Left lobe of liver (tissue), 2 donors: ENCODE measurements at places on chromosomes 13 and 19.

DNA sequence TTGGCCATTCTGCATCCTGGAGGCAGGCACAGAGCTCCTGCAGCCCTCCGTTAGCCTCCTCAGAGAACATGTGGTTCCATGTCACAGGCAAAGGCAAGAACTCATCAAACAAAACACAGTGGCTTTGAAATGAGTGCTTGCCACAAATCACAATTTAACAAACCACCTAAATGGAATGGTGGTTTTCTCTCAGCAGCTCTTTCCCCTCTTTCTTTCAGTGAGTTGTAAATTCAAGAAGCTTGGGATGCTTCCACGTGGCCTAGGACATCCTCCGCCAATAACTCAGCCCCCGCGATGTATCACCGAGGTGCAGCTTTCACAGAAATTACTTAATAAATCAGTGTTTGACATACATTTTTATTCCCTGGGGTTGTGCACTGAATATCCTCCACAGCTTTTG, 65.4 kb upstream of the RFC3 start:
- DNase-seq = no peak

- no peak for DNase-seq
These were observed 7.6 kb downstream of the SIRT2 start for GRCh38 chr19:38891771-38892170.

DNA sequence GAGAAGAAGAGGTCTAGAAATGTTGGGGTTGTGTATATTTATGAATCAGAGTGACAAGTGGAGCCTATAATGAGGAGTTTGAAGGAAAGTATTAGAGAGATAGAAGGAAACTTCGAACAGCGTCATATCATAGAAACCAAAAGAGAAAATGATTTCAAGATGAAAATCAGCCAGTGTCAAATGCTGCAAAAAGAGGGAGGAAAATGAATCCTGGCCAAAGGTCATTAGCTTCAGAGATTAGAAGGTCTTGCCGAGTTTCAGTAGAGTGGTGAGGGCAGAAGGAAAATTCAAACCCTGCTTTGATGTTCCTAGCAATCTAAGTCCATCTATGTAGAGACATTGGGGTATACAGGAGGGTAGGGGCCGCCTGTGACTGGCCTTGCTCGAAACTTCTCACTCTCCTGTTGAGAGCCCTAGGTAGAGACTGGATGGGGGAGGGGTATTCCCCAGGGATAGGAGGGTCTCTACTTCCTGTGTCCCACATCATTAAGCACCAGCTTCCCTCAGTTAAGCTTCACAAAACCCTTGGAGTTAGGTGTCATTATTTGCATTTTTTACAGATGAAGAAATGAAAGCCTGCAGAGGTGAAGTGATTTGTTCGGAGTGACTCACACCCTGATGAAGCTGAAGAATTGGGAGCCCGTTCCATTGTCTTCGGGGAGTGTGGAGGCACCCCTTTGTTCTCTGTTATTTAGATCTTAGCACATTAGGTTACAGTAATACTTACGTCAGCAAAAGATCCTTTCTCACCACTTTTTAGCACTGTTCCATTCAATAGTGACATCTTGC, 62.8 kb downstream of the FGF9 start:
- DNase-seq = no peak

- DNase-seq = no peak
These were observed 58.3 kb upstream of the MEDAG start for GRCh38 chr13:30847650-30848307.

DNA sequence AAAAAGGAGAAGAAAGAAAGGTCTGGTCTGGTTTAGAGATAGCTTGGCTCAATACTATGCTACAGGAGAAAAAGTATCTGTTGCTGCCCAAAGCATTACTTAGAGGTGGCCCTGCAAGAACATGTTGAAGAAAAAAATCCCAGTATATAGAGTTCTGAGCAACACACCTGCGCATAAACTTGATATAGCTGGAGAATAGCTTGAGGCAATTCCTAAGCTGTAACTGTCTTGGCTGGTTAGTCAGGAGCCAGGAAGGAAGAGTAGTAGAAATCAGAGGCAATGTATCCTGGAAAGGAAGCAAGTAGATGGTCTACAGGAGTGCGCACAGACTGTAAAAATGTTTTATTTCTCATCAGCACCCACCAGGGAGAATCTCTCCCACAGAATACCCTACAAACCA, 209.7 kb downstream of the SLITRK1 start:
- no peak for DNase-seq

DNA sequence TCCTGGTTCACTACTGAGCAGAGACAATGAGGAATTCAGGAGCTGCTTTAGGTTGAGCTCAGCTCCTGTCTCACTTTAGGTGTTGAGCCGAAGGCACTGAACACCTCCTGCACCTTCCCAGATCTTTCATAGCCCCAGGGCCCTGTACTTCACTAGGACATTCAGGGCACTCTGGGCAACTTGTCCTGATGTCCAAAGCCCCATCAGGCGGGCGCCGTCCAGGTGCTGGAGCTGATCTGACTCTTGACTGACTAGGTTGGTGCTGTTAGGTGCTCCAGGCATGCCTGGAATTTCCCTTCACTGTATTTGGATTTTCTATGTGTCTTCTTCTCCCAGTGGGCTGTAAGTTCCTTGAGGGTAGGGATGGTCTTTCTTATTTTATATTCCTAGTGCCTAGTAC, 48.4 kb upstream of the CNMD start:
- no peak for DNase-seq

- DNase-seq = no peak
These were observed 137.3 kb upstream of the PCDH9 start for GRCh38 chr13:67367399-67367798.

DNA sequence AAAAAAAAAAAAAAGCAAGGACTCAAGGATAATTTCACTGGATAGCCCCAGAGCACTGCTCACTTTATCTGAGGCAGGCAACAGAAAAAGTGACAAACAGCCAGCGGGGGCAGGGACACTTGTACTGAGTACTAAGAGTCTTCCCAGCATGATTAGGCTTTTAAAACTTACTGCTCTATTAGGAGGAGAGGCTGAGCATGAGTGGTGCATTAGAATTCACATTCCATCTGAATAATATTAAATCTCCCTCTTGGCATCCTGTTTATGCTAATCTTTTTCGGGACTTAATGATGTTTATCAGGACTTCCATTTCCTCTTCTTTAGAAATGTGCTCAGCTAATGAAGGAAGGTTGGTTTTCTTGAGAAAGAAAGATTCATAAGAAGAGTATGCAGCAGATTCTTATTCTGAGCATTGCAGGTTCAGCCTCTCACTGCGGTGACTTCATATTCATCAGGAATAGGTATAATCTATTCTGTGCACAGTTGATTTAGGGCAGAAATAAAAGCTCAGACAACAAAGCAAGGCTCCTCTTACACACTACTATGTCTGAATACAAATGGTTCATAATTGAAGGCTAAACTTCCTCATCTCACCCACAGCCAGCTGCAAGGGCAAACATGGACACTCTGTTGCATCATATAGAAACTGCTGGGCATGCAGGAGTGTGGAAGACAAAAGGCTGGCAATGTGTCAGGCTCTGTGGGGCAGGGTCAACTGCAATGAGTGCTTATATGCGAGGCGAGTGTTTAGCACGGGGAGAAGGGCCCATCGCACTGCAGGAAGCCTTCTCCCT, 107.0 kb downstream of the KL start:
- no peak for DNase-seq

DNA sequence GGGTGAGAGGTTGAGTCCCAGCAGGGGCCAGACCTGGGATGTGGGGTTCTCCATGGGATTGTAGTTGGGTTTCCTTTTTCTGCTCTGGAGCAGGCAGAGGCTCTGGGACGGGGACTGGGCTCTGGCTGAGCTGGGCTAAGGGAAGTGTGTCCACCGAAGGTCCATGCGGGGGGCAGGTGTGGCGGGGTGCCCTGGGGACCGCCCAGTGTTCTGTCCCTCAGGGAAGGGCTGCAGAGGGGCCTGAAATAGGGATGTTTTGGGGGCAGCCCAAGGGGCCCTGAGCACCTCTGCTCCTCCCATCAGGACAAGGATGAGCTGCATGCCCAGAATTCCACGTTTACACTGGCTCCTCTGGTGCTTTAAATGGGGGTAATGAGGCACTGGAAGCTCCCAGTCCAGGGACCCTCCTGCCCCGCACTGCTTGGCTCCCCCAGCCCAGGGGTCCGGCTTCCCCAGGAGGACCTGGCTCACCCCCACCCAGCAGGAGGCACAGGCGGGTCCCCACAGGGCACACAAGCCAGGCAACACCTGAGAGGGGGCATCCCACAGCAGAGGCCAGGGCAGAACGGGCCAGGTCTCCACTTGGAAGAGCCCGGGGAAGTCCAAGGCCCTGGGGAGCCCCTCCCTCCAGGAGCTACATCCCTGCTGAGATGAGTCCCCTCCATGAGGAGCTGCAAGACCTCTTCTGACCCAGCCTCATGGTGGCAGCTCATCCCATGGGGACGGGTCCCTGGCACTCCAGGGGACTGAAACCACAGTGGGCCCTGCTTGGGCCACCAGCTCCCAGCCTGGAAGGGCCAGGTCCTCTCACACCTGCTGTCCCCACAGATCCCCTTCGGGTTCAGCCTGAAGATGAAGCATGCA, 14.7 kb upstream of the ZNF14 start:
- DNase-seq = no peak

DNA sequence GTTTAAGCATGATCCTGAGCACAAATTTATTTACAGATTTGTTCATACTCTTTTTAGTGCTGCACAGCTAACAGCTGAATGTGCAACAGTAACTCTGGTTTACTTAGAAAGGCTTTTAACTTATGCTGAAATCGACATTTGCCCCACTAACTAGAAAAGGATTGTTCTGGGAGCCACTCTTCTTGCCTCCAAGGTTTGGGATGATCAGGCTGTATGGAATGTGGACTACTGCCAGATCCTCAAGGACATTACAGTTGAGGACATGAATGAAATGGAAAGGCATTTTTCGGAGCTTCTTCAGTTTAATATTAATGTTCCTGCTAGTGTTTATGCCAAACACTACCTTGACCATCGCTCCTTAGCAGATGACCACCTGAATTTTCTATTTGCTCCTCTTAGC, 16.0 kb downstream of the ZNF100 start:
- no peak for DNase-seq

GRCh38 chr19:1632462-1633268, 19.8 kb downstream of the TCF3 start:
- DNase-seq = no peak

- DNase-seq = no peak
These were observed 299.0 kb downstream of the KLF12 start for GRCh38 chr13:73835138-73835721.

DNA sequence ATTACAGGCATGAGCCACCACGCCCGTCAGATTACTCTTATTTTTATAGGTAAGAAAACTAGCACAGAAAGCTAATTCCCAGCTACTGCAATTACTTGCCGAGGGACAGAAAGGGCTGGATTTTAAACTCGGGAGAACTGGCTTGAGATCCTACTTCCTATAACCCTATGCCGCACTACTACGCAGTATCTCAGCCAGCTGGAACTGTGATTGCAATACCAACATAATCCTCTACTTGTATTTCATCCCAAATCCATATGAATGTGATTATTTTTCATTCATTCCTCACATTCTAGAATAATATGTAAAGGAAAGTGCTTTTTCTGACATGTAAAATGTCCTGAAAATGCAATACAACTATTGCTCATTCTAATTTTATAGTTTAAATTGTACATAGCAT, 773.8 kb upstream of the GPC6 start:
- no peak for DNase-seq

DNA sequence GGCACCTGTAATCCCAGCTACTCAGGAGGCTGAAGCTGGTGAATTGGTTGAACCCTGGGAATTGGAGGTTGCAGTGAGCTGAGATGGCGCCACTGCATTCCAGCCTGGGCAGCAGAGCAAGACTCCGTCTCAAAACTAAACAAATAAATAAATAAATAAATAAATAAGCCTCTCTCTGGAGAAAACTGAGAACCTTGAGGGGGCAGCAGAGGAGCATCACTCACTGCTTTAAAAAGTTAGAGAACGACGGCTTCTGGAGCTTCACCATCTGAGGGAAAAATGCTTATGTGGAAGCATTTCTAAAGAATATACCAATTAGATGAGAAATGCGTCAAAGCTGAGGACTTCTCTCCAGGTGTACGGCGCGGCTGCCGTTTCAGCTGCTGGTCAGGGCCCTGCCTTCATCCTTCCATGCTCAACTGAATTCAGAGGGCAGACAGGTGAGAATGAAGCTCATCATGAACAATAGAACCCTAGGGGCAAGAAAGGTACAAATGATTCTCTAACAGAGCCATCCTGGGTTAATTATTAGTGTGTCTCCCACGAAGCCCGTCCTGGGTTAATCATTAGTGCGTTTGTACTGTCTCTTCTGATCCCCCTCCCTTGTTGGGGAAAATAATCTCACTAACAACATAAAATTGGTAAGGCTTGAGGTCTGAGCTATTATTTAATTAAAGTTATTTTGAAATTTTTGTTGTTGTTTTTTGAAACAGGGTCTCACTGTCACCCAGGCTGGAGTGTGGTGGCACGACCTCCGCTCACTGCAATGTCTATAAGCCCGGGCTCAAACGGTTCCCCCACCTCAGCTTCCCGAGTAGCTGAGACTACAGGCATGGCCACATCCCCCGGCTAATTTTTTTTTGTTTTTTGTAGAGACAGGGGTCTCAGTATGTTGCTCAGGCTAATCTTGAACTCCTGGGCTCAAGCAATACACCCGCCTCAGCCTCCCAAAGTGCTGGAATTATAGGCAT, 80.1 kb downstream of the IPO5 start:
- DNase-seq = peak; percentile 55

- DNase-seq = no peak
These were observed 16.9 kb downstream of the CERS1 start for GRCh38 chr19:18878858-18879578.

DNA sequence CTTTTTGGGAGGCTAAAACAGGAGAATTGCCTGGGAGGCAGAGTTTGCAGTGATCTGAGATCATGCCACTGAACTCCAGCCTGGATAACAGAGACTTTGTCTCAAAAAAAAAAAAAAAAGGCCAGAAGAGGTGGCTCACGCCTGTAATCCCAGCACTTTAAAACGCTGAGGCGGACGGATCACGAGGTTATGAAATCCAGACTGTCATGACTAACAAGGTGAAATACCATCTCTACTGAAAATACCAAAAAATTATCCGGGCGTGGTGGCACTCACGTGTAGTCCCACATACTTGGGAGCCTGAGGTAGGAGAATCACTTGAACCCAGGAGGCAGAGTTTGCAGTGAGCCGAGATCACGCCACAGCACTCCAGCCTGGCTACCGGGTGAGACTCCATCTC, 39.9 kb downstream of the ZNF611 start:
- no peak for DNase-seq

DNA sequence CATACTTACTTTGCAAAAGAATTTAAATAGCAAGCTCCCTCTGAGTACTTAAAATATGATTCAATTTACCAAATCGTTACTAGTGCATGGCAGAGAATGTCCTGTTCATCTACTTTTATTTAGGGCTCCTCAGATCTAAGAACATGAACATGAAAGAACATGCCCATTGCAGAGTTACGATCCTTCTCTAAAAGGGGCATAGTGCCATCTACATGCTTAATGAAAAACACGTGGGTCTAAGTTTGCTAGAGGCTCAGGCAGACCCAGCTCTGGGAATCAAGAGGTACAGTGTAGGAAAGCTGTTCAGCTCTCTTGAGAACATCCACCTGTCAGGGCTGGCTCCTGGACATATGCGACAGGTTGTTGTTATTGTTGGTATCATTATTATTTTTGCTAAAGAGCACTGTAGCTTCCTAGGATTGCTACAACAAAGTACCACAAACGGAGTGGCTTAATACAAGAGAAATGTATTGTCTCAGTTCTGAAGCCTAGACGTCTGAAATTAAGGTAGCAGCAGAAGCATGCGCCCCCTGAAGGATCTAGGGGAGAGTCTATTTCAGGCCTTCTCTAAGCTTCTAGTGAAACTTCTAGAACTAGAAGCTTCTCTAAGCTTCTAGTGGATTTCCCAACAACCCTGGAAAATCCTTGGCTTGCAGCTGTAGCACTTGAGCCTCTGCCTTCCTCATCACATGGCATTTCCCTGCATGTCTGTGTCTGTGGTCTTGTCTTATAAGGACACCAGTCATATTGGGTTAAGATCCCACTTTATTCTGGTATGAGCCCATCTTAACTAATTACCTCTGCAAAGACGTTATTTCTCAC, 133.9 kb downstream of the DCT start:
- DNase-seq = no peak
